ENCODE measurements at places on chromosomes 3 and 15.
A peak's percentile ranks its signal among the peaks of the same experiment; 100 is the strongest.

GRCh38 chr3:120098710-120099109 lies 4.5 kb upstream of the GSK3B start:
- no peak for DNase-seq

GRCh38 chr15:71914092-71914491 lies 103.7 kb downstream of the NR2E3 start:
- no peak for DNase-seq

- DNase-seq = no peak
Observed at GRCh38 chr3:161890147-161890625, 393.6 kb downstream of the OTOL1 start.

GRCh38 chr3:189304465-189305351 lies 132.9 kb downstream of the TPRG1 start:
- peak; percentile 99 for DNase-seq

- DNase-seq = no peak
Observed at GRCh38 chr15:93241696-93242585, 152.9 kb upstream of the RGMA start.

- no peak for DNase-seq
Observed at GRCh38 chr3:16334909-16335308, 69.9 kb downstream of the OXNAD1 start.

GRCh38 chr15:51285399-51285798 lies 53.0 kb downstream of the CYP19A1 start:
- DNase-seq = no peak

- DNase-seq = no peak
Observed at GRCh38 chr3:71478568-71478967, 105.0 kb downstream of the FOXP1 start.

GRCh38 chr3:141303481-141304223 lies 64.7 kb upstream of the ZBTB38 start:
- DNase-seq = peak; percentile 81

GRCh38 chr3:156664011-156664830 lies 10.2 kb upstream of the TIPARP start:
- no peak for DNase-seq

DNA sequence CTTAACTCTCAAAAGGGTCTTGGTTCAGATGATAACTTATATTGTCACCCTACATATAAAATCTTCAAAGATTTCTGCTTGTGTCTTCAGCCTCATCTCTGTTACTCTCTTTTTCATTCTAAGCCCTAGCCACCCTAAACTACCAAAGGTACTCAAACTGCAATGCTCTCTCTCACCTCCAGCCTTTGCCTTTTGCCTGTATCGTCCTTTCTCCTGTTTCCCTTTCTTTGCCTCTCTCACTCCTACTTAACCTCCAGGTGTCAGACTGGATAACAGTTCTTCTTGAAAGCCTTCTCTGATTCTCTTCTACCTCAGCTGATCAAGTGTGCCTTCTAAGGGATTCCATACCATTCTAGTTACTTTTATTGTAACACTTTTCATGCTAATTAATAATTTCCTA lies 149.8 kb downstream of the SERPINI1 start:
- DNase-seq = no peak

- no peak for DNase-seq
Observed at GRCh38 chr3:195162033-195162669, 108.8 kb downstream of the XXYLT1 start.

GRCh38 chr3:187629711-187630110 lies 40.5 kb downstream of the SST start:
- no peak for DNase-seq

DNA sequence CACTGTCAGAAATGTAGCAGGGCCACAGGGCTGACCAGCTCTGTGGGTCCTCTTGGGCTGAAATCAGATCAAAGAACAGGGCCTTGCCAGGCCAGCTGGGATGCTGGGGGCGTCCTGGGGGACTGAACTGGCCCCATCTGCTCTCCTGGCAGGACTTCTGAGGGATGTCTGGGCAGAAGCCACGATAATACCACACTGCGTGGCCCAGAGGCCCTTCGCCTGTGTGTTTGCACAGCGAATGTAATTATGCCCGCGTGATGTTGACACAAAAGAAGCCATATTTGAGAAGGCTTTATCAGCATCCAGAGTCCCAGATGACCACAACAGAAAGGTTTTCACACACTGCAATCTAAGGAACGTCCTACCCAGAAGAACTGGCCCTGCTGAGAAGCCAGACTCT lies 174.0 kb downstream of the RAB11A start:
- DNase-seq = no peak

DNA sequence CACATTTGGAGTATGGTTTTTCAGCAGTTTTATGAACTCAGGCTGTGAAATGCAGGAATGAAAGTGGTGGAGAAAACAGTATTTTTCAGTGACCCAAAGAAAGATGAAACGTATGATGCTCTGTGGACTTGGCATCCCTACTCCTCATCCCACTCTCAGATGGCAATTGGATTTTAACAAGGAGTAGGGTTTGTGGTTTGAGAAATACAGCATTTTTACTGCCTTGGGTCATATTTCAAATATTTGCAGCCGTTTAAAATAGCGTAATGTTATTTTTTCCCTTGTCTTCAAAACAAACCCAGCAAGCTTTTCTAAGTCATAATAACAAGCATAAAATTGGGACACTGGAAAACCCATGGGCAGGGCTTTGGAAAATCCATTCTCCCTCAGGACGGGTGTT lies 117.2 kb upstream of the LRIG1 start:
- DNase-seq = no peak

- no peak for DNase-seq
Observed at GRCh38 chr15:63729115-63729884, 104.4 kb downstream of the HERC1 start.

- no peak for DNase-seq
Observed at GRCh38 chr3:170360916-170361315, 3.4 kb downstream of the SKIL start.

DNA sequence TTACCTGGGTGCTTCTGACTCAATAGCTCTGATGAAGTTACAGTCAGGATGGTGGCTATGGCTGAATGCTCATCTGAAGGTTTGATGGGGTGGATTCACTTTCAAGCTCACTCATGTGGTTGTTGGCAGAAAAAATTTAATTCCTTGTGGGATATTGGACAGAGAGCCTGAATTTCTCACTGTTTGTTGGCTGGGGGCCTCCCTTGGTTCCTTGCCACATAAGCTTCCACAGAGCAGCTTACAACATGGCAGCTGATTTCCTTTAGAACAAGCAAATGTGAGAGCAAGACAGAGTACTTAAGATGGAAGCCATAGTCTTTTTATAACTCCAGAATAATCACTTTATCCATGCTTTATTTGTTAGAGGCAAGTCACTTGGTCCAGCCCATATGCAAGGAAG lies 150.6 kb downstream of the PPM1L start:
- no peak for DNase-seq

GRCh38 chr3:42714171-42714852 lies 11.7 kb upstream of the HHATL start:
- DNase-seq = no peak

DNA sequence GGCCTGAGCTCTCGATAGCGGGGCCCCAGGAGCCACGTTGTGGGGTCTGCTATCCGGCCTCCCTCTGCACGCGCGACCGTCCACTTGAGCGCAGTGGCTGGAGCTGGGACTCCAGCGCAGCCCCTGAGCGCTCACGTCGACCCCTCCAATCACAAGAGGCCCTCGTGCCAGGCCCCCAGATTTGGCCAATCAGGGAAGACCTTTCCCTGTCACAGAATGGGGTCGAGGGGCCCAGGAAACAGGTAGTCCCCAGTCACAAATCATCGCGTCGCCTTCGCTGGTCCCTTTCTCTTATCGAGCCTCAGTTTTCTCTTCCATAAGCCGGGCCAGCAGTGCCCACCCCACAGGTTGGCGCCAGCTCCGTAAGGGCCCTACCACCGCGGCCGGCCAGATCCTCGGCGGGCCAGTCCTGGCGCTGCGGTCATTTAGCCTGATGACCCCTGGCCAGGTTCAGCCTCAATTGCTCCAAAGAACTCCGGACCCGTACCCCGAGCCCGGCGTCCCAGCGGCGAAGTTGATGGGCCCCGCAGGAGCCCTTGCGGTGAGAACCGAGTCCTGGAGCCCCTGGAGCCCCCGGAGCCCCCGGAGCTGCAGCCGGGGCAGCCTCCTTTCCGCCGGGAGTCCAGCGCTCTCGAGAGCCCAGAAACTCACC lies 435 bp downstream of the ALDH1L1 start:
- DNase-seq = no peak

DNA sequence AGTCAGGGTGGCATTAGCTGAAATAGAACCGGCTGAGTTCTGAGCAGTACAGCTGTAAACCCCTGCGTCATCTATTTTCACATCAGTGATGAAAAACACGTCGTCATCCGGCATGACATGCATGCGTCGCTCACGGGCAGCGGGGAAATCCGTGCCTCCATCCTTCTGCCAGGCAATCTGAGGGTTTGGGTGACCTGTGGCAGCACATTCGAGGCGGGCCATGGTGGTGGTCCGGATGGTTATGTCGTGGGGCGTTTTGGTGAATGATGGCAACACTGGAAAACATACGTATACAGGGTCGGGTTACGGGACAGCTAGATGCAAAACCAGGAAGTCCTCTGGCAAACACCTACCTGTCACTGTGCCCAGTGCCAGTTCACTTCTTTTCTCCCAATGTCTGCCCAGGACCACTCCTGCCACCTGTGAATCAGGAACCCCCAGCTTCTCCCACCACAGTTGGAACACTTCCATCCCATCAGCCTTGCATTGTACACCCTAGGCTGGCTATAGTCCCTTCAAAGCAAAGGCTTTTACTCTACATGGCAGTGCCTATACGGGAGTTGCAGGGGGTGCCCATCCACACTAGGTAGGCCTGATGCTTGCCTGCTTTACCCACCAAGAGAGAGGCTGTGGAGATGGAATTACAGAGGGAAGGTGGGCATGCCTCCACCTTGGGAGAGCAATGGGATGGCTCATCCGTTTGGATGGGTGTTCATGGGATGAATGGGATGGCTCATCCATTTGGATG lies 116.7 kb downstream of the LRIG1 start:
- DNase-seq = no peak

- DNase-seq = no peak
Observed at GRCh38 chr3:54862526-54862925, 65.3 kb downstream of the LRTM1 start.

GRCh38 chr3:21505711-21506460 lies 245.1 kb downstream of the ZNF385D start:
- no peak for DNase-seq

- no peak for DNase-seq
Observed at GRCh38 chr3:124883766-124884473, 3.2 kb downstream of the ITGB5 start.

DNA sequence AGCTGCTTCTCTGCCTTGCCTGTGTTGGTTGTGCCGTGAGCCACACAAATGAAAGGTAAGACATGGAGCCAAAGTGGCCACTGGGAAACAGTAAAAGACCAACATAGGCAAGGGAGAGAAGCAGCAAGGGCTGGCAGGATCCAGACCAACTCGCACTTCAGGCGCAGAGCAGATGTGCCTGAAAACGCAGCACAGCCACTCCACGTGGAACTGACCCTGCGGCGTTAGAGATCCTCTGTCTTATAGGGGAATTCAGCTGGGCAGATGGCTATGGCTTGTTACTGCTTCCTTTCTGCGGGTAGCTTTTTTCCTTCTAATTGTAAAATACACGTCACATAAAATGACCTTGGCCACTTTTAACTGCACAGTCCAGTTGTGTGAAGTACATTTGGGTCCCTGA lies 10.4 kb upstream of the GHRL start:
- DNase-seq = no peak

GRCh38 chr15:89002830-89003229 lies 85.4 kb upstream of the ABHD2 start:
- DNase-seq = no peak

- DNase-seq = no peak
Observed at GRCh38 chr15:39629371-39629770, 48.5 kb downstream of the THBS1 start.

DNA sequence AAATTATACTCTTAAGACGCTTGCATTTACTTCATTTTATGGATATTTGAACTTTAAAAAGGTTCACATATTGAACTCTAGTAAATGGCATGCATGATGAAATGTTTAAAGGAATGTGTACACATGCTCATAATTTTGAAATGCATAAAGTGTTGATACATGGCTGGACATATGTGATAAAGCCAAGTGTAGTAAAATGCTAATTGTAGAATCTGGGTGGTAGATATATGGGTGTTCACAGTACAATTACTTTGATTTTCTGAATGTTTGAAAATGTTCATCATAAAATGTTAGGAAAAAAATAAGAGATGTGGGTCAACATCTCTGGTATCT lies 4.2 kb upstream of the EFHB start:
- no peak for DNase-seq

DNA sequence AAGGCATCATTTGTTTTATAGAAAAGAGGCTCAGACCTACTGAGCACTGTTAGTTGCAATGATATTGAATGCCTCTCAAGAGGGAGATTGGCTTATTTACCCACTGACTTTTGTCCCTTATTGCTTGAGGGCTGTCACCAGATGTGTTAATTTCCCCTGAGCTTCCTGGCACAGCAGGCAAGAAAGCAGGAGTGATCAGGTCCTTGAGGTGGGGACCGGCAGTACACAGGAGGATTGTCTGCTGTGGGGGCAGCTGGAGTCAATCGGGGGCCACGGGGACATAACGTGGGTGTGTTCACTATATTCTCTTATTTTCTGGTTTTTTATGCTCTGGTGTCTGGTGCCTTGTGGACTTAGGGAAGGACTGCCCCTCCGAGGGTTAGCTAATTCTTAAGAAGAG lies 44.6 kb downstream of the GASK1A start:
- no peak for DNase-seq

- no peak for DNase-seq
Observed at GRCh38 chr15:81292523-81293001, 31.4 kb downstream of the STARD5 start.

GRCh38 chr15:45414215-45414885 lies 36.0 kb upstream of the GATM start:
- no peak for DNase-seq

- DNase-seq = no peak
Observed at GRCh38 chr3:34033839-34034238, 235.4 kb downstream of the PDCD6IP start.

GRCh38 chr3:39124876-39125840 lies 17.7 kb downstream of the TTC21A start:
- DNase-seq = no peak
